ENCODE measurements at places on chromosomes 2 and 18.

- no peak for DNase-seq
Measured at GRCh38 chr18:13605901-13606300, 120.5 kb downstream of the FAM210A start.

GRCh38 chr2:65320042-65320725 is 92.6 kb downstream of the ACTR2 start:
- no peak for DNase-seq

DNA sequence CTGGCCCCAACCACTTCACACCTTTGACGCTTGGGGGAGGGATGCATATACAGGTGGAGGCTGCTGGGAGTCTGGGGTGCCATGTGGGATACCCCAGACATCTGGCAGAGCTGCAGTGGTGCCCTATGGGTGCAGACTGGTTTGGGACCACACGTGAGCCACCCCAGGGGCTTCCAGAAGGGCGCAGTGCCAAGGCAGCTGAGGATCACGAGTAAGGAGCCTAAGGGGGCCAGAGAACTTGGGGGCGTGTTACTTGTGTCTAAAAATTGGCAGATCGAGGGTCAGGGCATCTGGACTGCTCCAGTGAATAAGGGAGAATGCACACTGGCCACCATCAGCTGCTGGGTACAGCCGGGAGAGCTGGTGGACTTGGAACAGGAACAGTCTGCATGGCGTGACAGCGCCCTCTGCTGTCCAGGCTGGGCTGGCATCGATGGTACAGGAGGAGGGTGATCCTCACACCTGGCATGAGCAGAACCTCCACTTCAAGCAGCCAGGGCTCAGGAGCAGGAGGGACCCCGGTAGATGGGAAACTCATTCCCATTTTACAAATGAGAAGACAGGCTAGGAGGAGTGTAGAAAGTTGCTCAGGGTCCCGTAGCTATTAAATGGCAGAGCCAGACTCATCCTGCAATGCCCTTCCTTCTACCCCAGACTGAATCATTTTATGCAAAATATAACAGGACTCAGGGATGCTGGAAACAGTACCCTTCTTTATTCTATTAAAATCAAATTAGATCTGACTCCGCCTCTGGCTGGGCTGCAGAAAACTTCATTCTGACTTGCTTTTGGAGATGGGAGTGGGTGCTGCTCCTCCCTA is 60.4 kb downstream of the ATOH8 start:
- DNase-seq = peak; percentile 69

DNA sequence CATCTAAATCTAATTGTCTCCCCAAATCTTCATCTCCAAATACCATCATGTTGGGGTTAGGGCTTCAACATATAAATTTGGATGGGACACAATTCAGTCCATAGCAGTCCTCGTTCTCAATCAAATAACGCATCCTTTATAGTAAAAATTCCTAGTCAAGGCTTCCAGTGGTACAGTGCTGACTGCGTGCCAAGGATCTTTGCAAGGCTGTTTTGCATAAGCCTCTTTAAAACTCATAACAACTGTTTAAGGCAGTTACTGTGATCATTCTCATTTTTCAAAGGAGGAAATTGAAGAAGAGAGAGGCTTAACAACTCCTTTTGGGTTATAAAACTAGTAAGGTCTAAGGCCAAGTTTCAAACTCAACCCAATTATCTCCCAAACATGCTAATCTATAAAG is 666.9 kb downstream of the NYAP2 start:
- no peak for DNase-seq

DNA sequence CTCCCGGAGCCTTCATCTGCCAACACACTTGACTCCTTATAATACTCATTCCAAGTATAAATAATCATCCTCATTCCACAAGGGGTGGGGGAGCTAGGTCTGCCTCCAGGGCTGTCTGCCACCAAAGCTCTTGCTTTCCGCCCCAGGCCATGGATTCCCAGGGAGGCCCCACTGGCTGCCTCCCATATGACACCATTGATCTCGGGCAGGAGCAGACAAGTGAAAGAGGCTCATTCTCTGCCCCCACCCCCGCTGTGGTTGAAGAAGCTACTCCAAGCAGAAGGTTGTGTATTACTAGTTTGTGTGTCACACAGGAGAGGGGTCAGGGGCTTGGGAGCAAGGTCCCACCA is 99.5 kb downstream of the MRO start:
- DNase-seq = no peak

DNA sequence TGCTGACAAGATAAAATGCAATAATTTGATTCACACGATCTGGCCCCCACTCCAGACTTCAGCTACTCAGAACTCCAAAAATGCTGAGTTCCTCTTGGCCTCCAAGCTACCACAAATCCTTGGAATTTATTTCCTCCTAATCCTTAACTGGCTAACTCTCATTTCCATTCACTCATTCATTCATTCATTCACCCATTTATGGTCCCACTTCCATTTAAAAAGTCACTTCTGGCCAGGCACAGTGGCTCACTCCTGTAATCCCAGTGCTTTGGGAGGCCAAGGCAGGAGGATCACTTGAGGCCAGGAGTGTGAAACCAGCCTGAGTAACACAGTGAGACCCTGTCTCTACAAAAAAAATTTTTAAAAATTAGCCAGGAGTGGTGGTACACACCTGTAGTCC is 12.5 kb downstream of the SOS1 start:
- DNase-seq = no peak

GRCh38 chr2:115560666-115561065 is 1118.2 kb downstream of the DPP10 start:
- no peak for DNase-seq

GRCh38 chr2:71667256-71668182 is 214.2 kb downstream of the DYSF start:
- no peak for DNase-seq
